ENCODE measurements at places on chromosomes 1 and 21.
A peak's percentile ranks its signal among the peaks of the same experiment; 100 is the strongest.

GRCh38 chr21:45698493-45699184 is 55.1 kb downstream of the PCBP3 start:
- DNase-seq: peak; percentile 75

GRCh38 chr1:7103361-7103782 is 318.1 kb downstream of the CAMTA1 start:
- DNase-seq: no peak

GRCh38 chr1:66438062-66438461 is 95.9 kb upstream of the SGIP1 start:
- no peak for DNase-seq

- DNase-seq: peak; percentile 50
Observed at GRCh38 chr1:86155051-86155806, 1.3 kb downstream of the COL24A1 start.

DNA sequence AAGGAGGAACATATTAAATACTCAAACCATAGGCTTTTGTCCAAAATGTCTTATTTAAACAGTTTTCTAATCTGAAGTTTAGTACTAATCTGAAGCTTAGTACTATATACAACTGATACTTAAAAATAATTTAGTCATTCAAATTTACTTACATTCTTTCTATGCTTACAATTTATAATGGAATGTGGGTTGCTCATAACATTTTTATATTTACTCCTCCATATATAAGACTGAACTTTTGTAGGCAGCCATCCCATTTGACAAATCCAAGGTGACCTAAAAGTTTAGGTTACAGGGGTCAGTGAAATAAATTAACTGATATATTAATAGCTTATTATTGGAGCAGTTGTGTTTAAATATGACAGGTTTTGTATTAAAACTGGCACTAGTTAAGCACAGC is 570.6 kb downstream of the DPYD start:
- DNase-seq: no peak

DNA sequence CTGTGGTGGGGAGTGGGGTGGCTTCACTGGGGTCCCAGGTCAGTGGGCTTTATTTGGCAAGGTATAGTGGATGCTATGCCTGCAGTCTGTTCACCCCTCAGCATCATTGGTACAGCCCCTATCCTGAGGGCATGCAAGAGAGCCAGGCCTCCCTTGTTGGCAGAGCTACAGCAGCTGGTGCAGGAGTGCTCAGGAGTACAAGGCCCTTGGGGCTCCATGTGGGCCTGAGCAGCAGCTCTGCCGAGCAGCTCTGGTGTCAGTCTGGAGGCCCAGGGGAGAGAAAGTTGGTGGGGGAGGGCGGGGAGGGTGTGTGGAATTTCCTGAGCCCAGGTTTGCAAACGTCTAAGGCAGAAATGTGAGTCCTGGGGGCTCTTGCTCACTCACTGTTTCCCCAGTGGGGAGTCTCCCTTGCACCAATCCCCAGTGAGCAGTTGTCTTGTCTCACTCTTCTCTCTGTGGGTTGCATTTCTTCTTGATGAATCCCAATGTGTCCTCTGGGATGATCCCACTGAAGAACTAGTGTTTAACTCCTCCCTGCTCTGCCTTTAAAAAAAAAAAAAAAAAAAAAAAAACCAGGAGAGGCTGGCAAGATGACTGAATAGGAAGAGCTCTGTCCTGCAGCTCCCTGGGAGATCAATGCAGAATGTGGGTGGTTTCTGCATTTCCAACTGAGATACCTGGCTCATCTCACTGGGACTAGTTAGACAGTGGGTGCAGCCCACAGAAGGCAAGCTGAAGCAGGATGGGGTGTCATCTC is 39.5 kb upstream of the CYP4X1 start:
- no peak for DNase-seq

- no peak for DNase-seq
Observed at GRCh38 chr1:229669333-229669732, 43.3 kb downstream of the URB2 start.

DNA sequence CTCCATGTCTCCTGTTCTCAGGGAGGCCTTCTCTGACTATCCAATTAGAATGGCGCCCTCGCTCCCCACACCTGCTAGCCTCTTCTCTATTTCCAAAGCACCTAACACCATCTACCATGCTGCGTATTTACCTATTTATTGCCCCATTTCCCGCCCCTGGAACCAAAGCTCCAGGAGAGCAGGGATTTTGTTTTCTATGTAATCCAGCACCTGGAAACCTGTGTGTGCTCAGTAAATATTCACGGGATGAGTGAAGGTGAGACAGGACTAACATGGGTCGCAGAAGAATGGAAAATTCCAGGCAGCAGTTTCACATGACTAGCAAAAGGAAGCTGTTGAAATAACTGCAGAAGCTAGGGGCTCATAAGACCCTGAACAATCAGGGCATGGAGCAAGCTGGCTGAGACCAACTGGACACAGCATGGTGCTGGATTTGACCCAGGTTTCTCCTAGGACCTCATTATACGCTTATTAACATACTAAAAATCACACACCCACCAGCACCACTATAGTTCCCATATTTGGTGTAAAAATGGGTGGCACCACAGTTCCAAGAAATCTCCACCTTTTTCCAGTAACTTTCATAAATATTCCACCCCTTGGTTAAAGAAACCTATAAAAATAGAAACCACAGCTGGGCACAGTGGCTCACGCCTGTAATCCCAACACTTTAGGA is 15.1 kb upstream of the TENT5B start:
- no peak for DNase-seq

GRCh38 chr1:107552781-107553180 is 411.9 kb downstream of the NTNG1 start:
- DNase-seq: no peak

- DNase-seq: no peak
Observed at GRCh38 chr1:171179318-171180227, 5.5 kb upstream of the FMO2 start.

DNA sequence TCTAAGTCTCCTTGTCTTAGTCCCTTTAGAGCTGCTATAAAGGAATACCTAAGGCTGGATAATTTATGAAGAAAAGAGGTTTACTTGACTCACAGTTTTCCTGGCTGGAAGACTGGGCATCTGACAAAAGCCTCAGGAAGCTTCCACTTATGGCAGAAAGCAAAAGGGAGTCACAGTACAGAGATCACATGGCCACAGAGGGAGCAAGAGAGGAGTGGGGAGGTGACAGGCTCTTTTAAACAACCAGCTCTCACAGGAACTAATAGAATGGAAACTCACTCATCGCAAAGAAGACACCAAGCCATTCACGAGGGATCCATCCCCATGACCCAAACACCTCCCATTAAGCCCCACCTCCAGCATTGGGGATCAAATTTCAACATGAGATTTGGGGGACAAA is 68.8 kb downstream of the DDAH1 start:
- no peak for DNase-seq

GRCh38 chr1:172622541-172622940 is 36.4 kb upstream of the FASLG start:
- DNase-seq: no peak

GRCh38 chr1:115838431-115839028 is 2.4 kb downstream of the NHLH2 start:
- DNase-seq: peak; percentile 30

GRCh38 chr1:50542362-50542761 is 119.1 kb upstream of the DMRTA2 start:
- no peak for DNase-seq

DNA sequence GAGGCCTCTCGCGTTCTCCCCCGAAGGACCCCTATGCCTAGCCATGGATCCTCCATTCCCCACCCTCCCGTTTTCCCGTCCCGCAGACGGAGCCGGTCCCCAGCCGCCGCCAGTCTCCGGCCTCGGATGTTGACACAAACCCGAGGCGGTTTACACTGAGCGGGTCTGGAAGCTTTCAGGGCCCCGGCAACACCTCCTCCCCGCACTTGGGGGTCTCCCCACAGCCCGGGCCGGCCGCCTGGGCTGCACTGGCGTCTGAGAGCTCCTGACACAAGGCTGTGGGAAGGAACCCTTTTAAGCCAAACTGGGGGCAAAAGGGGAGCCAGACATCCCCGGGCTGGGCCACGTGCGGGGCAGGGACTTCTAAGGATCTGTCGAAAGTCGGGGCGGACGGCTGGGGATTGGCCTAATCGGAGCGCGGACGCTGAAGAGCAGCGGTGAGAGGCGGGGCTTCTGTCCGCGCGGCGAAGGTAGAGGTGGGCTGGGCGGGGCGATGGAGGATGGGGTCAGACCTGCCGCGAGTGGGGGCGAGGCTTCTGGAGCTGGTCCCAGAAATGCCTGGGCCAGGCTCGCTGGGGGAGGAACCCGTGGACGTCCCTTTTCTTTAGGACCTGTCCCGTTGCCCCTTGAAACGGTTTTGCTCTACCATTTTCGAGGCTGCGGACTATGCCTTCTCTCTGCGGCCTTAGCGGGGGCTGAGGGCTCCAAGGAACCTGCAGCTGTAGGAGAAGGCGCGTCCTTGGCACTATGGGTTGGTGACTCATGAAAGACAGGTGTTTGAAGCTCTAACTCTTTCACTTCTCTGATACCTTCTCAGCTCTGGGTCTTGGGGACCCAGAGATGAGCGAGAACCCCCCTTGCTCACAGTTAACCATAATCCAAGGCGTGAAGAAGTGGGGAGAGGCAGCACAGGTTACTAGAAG is 1.2 kb upstream of the HPCAL4 start:
- no peak for DNase-seq

DNA sequence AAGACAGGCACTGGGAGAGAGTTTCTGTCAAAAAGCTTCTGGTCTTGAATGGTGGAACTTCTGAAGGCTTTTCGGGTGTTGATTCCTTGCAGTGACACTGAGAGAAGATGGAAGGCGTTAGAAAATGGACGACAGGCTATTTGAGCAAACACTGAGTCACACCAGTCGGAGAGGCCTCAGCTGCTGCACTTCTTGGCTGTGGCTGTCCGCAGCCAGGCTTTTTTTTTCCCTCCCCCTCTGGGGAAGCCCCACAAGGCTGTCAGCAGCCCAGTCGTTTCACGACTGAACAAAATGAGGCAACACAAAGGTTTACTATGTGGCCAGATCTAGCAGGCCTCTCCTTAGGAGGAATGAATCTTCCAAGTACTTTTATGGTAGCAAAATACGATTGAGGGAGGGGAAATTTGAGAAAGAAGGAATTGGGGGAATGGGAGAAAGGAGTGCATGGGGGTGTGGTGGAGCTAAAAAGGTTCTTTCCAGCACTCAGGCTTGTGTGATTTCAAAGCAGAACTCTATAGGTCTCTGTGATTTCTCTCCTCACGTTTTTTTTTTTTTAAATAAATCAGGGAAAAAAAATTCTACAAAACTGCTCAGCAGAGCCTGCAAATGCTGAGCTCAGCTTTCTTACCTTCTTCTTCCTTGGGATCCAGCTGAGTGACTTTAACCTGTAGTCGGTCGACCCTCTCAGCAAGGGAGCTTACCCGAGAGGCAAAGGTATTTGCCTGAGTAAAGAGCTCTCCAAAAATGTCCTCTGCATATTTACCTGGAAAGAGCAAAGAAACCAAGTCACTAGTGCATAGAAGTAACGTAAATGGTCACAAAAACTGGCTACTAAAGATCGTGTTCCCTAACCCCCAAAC is 26.1 kb downstream of the GPR3 start:
- peak; percentile 95 for DNase-seq

DNA sequence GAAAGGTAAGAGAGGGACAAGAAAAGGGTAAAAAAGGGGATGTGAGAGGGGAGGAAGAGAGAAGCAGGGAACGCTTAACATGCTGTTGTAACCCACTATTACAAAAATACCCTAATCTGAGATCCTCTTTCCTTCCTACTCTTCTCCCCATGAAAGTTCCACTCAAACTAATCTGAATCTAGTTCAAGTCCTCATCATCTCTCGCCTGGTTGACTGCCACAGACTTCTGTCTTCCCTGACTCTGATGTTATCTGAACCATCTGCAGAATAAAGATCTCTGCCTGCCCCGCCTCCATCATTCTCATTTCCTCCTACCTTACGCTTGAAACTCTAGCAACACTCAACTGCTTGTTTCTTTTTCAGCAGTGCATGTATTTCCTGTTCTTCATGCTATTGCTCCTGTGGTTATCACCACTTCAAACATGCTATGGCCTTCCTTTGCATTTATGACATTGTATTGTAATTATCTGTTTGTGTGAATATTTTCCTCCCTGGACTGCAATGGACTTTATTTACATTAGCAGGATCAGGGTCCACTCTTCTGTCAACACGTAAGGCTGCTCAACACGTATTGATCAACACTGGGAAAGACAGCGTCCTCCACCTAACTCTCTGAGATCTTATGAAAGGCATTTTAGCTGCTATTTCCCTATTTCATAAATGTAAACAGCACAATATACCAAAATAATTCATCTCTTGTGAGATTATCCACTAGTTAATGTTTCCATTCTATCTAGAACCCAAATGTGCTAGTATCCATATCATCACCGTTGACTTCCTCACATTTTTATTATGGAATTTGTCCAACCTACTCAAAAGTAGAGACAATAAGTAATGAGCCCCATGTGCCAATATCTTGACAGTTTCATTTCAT is 215.5 kb upstream of the USP25 start:
- DNase-seq: no peak

DNA sequence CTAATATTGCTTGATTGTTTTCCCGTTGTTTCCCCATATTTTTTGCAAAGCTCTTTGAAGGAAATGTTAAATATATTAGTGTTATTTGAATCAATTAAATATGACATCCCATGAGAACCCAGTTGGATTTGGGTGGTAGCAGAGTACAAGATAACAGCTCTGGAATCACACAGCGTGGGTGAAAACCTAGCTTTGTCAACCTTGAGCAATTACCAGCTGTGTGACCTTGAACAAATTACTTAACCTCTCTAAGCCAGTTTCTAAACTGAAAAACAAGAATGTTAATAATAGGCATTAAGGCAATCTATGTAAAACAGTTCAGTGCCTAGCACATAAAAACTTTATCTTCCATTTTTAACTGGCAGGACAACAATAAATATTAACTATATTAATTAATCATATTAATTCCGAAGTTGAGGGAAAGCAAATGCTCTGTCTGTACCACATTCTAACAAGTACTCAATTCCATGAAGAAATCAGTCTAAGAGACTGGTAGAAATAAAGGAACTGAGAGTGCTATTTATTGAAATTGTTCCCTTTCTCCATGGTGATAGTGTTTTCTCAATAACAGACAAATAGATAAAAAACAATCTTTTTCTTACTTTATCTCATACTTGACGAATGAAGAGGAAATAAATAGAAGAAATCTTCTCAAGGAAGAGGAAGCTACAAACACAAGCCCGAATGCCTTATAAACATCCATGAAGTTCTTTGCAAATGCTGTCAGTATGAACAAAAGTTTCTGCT is 27.0 kb downstream of the DNASE2B start:
- no peak for DNase-seq

GRCh38 chr1:209926045-209926444 is 12.0 kb upstream of the SYT14 start:
- peak; percentile 61 for DNase-seq

DNA sequence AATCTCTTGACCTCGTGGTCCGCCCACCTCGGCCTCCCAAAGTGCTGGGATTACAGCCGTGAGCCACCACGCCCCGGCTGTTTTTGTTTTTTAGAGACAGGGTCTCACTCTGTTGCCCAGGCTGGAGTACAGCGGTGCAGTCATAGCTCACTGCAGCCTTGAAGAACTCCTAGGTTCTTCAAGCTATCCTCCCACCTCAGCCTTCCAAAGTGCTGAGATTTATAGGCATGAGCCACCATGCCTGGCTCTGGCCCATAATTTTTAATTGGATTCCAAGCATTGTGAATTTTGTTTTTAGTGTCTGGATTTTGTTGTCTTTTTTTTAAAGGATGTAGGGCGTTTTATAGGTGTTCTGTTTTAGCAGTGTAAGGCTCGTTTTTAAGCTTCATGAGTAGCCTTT is 28.6 kb upstream of the TXLNA start:
- no peak for DNase-seq

All from AG20443 (cell line).